K562 (cell line): ENCODE measurements at places on chromosomes 11 and 22.

DNA sequence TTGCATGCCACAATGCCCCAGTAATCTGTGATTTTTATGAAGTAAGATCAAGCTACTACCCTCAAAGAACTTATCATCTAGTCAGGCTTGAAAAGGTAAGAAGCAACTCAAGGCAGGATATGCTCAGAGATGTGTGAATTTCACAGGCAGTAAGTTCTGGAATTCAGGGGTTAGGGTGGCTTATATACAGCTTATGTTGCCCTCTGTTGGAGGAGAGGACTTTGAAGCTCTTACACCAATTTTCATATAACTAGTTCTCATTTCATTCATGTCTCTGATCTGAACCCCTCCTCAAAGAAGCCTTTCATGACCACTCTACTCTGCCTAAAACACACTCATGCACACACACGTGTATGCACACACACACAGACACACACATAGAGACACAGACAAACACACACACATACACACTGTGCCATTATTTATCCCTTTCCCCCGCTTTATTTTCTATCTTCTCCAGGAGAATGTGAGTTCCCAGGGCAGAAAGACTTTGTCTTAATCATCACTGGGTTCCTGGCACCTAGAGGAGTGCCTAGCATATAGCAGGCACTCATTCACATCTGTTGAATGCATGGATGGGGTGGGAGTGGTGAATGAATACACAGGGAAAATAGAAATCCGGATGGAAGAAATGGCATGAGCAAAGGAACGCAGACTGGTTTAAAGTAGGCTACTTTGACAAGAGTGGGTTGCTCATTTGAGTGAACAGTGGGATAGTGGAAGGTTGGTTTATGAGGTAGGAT, 220.7 kb upstream of the ZBED5 start:
- DNase-seq = no peak

DNA sequence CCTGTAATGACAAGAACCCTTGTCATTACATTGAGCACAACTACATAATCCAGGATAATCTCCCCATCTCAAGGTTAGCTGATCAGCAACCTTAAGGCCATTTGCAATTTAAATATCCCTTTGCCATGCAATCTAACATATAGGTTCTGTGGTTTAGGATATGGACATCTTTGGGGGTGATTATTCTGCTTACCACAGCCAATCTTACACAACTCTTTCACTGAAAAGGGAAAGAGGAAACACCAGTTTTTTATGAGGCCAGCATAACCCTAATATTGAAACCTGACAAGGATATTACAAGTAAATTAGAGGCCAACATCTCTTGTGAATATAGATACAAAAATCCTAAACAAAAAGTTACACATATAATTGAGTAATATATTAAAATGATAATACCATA, 78.5 kb downstream of the CYP2R1 start:
- DNase-seq = no peak

DNA sequence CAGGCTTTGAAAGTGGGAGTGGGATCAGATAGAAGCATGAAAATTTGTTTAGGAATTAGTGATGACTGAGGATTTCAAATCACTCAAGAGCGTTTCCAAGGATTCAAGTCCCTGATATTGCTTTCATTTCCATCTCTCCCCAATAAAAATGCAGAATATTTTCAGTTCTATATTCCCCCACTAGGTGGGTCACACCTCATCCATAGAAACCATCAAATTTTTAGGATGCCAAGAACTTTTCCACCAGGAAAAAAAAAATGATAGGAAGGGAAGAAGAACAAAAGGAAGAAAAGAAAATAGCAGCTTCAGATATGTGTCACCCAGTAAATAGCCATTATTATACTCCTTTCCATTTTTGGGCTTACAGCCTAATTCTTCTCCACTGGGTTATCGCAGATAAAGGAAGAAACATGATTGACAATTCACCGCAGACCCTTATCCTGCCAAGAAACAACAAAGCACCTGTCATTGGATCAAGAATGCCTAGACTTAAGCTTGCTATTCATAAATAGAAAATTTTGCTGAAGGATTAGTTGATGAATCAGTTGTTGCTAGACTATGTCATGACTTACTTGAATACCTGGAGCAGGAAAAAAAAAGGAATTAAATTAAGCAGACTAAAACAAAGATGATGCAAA, 30.3 kb upstream of the OR10D3 start:
- no peak for DNase-seq

- DNase-seq = no peak
Measured at GRCh38 chr11:120141768-120142423, 4.0 kb upstream of the TRIM29 start.

DNA sequence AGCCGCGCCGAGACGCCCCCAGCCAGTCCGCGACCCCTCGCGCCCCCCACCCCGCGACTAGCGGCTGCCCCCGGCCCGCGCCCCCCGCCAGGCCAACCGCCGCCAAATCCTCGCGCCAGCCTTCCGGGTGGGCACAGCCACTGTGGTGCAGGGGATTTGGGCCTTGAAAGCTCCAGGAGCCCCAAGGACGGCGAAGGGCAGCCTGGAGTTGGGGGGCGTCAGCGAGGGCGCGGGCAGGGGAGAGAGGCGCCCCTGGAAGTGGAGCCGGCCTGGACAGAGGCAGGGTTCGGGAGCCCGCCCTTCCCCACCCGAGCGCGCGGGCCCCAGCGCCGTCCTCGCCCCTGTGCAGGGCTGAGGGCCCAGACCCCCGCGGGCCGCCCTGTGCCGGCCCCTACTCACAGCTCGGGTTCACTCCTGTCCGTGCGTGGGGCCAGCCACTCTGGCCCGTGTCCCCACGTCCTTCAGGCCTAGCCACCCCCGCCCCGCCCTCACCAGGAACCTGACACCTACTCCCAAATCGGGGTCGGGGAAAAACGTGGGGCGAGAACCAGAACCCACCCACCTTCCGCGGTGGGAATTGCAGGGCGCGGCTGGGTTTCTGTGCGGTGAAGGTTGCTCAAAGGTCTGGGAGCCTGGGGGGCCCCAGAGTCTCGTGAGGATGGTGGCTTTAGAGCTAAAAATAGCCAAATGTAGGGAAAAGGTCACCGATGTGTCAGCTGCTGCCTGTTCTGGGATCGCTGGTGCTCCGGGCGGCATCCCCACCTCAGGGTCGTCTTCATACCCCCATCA, at the start of gene CPT1B:
Gene CPT1B, minus strand, starts transcription at position 441 of the 789 bp plus-strand sequence. CDS start 512 bp downstream, outside the sequence.
- peak; percentile 28 for DNase-seq

GRCh38 chr11:100890789-100891188, 203.7 kb downstream of the ARHGAP42 start:
- DNase-seq = no peak

- DNase-seq = no peak
Measured at GRCh38 chr11:10155793-10156490, 138.1 kb downstream of the SBF2 start.
